Stimulated activated CD8-positive, alpha-beta memory T cell treated with anti-CD3 and anti-CD28 coated beads, Interleukin-4, amount 100 ng/mL, for 4 hours (primary cell): ENCODE measurements at places on chromosomes 13 and 19.

DNA sequence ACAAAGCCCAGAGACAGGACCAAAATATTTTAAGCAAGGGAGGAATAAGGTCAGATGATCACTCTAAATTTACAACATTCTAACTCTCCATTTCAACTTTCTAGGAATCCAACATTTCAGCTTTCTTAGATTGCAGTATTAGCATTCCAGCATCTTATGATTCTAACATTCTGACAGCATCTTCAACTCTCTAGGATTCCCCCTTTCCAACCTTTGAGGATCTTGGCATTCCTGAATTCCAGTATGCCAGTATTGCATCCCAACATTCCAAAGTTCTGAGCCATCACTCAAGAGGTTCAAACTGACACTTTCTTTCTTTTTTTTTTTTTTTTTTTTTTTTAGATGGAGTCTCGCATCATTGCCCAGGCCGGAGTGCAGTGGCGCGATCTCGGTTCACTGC, 13.8 kb downstream of the TGFB1 start:
- no peak for DNase-seq

DNA sequence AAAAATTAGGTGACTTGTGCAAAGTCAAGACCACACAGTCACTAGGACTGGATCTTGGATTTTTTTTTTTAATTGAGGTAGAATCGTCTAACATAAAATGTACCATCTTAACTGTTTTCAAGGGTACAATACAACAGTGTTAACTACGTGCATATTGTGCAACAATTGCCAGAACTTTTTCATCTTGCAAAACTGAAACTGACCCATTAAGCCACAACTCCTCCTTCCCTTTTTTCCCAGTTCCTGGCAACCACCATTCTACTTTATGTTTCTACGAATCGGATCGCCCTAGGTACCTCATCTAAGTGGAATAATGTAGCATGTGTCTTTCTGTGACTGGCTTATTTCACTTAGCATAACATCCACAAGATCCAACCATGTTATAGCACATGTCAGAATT, 37.5 kb upstream of the POMP start:
- no peak for DNase-seq

GRCh38 chr13:59094181-59094580, 1069.5 kb downstream of the DIAPH3 start:
- no peak for DNase-seq

DNA sequence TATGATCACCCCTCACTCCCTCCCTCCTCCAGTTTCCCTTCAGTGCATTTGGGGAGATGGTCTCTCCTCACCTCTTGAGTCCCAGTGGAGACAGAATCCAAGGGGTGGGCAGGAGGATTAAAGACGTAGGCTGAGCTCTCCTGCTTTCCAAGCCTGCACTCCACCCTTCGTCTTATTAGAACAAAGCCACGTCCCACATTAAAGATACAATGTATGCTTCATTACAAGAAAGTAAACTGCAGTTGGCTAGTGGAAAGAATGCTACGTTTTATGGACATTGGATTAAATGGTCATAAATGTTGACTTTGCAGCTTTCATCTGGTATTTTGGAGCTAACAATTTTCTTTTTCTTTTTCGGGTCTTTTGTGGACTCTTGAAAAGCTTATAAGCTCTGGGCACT, 1.5 kb upstream of the KLK11 start:
- DNase-seq, result no peak

DNA sequence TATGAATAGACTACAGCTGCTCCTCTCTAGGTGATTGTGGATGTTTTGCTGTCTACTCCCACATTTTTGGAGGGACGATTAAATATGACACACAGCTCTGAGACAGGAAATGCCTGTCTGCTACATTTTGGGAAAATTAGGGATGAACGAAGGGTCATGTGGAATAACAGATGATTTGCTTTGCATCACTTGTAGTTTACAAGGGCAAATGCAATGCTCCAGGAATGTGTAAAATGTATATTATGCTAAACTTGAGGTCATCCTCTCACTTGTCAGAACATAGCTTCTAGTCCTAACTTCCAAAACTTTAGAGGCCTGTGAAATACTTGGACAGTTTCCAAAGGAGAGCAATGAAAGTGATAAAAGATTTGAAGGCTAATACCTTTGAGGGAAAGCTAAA, 284.2 kb upstream of the DACH1 start:
- DNase-seq, result no peak

DNA sequence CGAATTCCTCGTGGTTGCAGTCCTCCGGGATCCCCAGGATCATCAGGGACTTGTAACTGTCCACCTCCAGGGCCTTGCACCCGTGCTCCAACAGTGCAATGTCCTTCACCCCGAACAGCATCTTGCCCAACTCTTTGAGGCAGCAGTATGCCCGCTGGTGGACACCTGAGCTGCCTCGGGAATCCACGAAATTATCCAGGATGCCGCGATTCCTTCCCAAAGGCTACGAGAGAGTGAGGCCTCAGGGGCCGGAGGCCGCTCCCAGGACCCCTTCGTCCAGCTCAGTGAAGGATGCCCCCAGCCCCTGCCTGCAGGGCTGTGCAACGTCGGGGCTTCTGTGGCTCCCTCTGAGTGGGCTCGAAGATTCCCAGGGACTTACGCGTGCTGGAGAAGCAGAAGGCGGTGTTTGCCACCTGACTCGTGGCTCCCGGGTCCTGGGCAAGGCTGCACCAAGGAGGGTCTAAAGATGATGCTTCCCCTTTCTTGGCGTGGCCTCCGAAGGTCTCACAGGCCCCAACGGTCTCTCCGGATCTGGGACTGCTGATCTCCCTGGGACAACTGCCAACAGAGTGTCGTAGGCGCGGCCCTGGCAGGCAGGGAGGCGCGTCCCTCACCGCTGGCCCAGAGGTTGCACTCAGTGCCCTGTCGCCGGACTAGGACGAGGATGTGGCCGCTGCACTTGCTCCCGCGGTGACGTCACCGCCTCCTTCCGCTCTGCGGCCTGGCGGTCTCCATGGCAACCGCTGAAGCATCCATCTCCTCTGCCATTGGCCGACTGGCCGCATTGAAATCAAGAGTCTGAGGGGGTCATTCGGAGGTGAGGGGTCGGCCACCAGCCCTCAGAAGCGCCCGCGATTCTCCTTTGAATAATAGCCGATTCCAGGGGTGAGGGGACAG, at the start of gene PNMA8C:
Gene PNMA8C (minus strand): TSS at position 698 of the 897 bp plus-strand sequence. CDS start 577 bp downstream, at position 121.
- peak; percentile 34 for DNase-seq

DNA sequence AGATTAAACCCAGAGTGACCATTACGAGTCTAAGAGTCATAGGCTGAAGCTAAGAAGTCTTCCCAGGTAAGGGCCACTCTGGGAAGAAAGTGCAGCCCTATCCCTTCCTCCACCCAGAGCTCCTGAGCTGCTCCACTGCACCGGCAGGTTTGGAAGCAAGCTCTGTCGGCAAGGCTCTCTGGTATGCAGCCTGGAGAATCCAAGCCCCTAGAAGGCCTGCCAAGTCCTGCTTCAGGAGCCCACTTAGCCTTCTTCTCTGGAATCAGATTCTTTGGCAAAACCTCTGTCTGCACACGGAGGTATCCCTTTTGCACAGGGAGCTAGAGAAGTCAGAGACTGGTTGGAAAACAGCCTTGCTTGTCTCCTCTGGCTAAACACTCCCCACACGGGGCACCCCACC, 58.5 kb downstream of the CEBPG start:
- DNase-seq, result no peak

DNA sequence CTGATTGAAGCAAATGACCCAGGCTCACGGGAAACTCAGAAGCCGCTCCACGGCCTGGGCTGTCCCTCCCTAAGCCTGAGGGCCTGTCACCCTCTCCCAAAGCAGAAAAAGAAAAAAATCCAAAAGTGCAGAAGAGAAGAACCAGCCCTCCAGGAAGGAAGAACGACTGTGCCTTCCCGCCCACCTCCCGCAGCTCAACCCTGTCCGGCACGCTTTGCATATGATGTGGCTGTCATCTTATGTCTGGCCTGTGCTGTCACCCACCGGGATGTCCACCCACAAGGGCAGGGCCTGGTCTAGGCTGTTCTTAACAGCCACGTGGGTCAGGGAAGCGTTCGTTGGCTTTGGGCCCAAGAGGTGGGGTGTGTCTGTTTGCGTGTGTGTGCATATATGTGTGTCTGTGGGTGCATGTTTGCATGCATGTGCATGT, 13.7 kb downstream of the ZBTB7A start:
- DNase-seq, result no peak

DNA sequence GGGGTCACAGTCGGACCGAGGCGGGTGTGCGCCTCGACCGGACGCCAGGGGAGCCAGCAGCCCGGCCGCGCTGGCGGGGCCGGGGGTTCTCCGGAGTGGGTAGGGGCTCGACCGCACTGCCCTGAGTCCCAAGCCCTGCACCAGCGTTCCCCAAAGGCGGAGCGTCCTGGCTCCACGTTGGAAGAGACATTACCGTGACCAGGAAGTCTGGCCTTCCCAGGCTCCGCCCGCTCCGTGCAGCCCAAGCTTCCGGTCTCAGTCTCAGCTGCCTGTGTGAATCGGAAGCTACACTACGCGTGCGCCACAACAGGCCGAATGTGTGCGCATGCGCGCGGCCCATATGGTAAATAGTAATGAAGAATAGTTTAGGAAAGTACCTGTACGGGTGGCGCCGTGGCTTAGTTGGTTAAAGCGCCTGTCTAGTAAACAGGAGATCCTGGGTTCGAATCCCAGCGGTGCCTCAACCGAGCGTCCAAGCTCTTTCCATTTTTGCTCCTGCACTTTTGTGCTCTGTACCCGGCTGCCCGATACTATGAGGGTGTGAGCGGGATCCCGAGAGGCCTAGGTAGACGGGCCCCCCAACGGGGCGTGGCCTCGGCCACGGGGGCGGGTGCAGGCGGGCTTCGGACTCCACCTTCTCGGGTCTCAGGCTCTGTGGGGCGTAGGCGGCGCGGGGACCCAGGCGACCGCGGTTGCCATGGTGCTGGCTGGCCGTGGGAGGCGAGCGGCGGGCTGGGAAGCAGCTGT, 17.3 kb upstream of the LRP3 start:
- DNase-seq, result peak; percentile 95

DNA sequence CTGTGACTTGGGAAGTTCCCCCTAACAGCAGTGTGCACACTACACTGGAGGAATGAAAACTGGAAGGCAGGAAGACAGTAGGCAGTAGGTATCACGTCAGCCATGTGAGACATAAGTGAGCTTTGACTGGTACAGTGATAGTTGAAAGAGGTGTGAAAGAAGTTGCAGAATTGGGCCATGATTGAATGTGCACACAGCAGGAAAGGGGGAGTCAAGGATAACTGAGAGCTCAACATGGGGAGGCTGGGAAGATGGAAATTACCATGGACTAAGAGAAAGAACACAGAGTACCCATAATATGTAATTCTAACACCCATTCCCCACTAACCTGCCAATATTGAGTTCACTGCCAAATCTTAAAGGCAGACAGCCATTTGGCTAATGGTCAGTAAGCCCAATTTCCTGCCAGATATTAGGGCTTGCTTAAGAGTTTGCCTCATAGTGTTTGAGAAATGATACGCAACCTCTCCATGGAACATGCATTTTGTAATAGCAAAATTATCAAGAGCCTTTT, 321.7 kb downstream of the DCT start:
- DNase-seq, result no peak

- DNase-seq, result no peak
These were observed 2.3 kb downstream of the DDA1 start for GRCh38 chr19:17311455-17312188.

GRCh38 chr13:95304453-95304852, 3.2 kb upstream of the ABCC4 start:
- DNase-seq, result no peak

DNA sequence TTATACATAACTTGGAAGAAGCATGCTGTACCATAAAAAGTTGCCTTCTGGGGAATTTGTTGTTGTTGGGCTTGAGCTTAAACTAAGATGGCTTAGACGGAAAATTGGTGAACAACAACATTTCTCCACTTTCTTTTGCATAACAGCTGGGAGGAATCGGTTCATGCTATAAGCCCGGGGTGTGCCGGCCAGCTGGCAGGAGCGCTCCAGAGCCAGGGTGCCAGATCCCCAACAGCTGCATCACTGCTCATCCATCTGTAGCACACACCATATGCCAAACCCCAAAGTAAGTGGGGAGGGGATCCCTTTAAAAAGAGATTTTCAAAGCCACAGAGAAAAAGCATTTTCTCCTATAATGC, 419.5 kb upstream of the ARGLU1 start:
- DNase-seq, result no peak

DNA sequence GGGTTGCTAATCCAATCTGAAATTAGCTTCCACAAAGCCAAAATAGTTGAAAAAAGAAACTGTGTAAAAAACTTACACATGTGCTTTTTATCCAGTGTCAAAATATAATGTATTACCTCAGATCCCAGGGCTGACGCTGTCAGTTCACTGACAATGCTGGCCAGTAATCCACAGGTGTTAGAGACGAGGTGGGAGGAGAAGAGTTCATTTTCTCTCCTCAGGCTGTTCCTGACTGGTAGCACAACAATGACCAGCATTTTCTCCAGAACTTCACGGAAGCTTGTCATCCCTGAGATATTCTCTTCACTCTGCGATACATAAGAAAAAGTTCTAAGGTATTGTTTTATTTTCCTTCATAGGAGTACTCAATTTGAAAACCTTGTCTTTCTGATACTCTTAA, 146.9 kb downstream of the MYCBP2 start:
- DNase-seq, result no peak

GRCh38 chr13:33276570-33276969, 9.0 kb downstream of the STARD13 start:
- no peak for DNase-seq

DNA sequence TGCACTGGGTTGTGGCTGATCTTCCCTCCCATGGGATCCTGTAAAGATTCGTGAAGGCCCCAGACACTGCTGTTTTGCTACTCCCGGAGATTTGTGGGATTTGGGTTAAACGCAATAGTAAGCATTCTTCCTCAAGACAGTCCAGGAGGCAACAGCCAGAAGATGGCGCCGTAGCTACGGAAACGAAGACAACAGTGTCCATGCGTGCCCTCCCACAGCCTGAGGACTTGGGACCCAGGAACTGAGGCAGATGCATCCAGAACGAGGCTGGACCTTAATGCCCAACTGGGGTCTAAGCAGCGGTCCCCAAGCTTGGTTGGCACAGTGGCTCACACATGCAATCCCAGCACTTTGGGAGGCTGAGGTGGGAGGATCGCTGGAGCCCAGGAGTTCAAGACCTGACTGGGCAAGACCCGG, 57.6 kb upstream of the ZNF507 start:
- DNase-seq, result no peak

DNA sequence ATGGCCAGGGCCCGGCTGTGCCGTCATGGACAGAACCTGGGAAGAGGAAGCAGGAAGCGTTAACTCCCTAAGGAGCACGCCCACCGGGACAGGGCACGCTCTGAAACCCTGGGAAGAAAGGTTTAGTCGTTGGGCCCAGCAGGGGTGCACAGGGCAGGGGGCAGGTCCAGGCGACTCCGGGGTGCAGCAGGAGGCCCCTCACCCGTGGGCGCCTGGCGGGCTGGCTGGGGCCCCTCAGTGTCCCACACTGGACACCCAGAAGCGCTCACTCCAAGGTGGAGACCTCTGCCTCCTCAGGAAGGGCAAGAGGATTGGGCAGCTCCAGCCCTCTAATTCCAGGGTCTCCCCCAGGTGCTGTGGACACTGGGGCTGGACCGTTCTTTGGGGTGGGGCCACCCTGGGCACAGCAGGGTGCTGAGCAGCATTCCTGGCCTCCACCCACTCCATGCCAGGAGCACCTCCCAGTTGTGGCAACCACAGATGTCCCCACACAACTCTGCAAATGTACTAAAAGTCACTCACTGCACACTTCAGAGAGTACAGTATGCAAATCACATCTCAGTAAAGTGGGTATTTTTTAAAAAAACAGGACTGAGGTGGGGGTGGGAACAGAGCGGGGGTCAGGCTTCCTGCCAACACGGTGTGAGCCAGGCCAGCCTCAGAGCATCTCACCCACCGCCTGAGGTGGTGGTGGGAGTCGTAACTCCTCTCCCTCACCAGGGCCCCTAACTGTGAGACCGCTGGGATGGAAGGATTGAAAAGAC, 35.2 kb downstream of the PIP5K1C start:
- DNase-seq, result no peak

- DNase-seq, result no peak
These were observed 53.0 kb downstream of the ZAR1L start for GRCh38 chr13:32262165-32262564.
